Activated CD8-positive, alpha-beta memory T cell treated with anti-CD3 and anti-CD28 coated beads, Interleukin-2, amount 50 U/mL, for 48 hours (primary cell): ENCODE measurements at places on chromosomes 3 and 15.

DNA sequence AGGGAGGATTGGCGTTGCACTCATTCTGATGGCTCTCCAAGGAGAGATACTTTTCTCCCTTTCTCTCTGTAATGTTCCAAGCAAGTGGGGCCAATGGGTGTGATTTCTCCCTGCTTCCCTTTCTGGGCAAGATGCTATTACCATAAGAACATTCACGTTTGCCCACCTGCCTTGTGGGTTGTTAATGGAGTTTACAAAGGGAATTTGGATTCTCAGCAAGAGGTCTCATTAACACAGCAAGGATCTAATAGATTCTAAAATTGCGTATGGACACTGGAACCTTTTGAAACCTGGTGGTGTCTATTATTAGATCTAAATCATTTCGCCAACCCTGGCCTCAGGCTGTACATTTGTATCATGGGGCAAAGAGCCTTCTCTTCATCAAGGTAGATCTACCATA is 74.1 kb downstream of the SLCO3A1 start:
- no peak for DNase-seq

DNA sequence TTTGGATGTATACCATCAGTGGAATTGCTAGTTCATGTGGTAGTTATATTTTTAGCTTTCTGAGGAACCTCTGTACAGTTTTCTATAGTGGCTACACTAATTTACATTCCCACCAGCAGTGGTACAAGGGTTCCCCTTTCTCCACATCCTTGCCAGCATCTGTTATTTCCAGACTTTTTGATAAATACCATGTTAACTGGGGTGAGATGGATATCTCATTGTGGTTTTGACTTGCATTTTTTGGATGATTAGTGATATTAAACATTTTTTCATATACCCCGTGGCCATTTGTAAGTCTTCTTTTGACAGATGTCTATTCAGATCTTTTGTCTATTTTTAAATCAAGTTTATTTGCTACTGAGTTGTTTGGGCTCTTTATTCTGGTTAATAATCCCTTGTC is 455.6 kb upstream of the RARB start:
- no peak for DNase-seq

DNA sequence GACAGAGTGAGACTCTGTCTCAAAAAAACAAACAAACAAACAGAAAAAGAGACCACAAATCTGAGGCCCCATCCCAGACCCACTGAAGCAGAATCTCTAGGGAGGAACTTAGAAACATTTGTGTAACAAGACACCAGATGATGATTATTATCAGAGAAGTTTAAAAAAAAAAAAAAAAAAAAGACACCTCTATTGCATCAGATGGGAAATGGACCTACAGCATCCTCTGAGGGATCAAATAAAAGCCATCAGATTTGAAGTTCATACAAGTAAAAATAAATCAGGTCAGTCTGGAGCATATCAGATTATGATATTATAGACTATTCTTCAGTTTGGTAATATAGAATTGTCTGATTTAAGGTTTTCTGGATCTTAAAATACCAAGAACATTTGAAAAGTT is 21.9 kb upstream of the LIPC start:
- DNase-seq: no peak

GRCh38 chr3:149414557-149415231 is 37.2 kb upstream of the TM4SF1 start:
- no peak for DNase-seq

DNA sequence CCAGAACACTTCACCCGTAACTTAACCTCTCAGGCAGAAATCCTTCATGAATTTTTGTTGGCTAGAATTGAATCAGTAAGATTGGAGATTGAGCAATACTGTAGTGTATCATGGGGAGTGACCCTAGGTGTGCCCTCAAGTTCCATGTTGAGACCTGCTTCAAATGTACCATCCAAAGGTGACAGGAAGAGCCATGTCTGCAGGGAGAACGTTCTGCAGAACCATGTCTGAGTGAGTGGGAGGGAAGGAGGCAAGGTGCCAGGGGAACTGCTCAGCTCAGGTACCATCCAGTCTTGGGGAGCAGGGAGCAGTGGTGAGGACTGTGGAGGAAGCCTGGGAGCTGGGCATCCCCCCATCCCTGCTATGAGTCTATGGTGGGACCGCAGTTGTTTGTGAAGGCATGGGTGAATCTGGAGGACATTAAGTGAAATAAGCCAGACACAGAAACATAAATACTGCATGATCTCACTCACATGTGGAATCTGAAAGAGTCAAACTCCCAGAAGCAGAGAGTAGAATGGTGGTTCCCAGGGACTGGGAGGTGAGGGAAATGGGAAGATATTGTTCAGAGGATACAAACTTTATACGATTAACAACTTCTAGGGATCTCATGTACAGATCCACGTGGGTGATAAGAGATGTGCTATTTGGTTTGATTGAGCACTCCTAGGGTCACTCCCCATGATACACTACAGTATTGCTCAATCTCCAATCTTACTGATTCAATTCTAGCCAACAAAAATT is 23.3 kb downstream of the CFAP161 start:
- no peak for DNase-seq

GRCh38 chr15:61421470-61421869 is 192.4 kb upstream of the RORA start:
- DNase-seq: no peak

- no peak for DNase-seq
Observed at GRCh38 chr3:138371070-138371965, 22.9 kb downstream of the MRAS start.

DNA sequence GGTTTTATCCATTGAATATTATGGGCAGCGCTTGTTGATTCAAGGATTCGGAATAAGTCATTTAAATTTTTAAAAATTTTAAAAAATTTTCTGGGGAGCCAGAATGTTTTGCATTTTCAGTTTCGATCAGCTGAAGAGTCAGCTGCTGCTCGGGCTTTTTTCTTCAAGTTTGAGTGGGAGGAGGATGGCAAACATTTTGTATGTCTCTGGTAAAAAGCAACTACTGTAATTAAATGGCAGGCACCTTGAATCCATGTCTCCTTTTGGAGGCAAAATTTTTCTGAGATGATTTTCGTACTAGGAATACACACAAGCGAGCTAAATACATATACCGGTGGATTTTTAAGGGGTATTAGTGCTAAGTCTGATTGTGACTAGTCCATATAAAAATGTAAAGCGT is 612 bp downstream of the C3orf38 start:
- DNase-seq: no peak

DNA sequence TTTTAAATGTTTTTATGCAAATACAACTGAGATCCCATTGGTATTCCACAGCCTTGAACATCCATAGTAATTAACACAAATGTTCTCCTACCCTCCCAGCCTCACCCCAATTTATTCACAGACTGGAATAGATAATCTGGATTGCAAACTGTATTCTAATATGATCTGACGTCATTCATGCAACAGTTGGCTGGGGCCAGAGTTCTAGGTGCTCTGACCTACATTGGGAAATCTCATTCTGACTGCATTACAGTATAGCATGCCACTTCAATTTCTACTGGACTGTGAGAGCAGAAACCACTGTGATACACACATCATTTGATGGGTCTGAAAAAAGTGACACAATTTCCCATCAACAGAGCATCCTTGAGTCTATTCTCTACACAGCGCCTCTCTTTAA is 403.1 kb downstream of the MAGI1 start:
- DNase-seq: no peak

- DNase-seq: no peak
Observed at GRCh38 chr3:40992023-40992422, 207.3 kb upstream of the CTNNB1 start.

DNA sequence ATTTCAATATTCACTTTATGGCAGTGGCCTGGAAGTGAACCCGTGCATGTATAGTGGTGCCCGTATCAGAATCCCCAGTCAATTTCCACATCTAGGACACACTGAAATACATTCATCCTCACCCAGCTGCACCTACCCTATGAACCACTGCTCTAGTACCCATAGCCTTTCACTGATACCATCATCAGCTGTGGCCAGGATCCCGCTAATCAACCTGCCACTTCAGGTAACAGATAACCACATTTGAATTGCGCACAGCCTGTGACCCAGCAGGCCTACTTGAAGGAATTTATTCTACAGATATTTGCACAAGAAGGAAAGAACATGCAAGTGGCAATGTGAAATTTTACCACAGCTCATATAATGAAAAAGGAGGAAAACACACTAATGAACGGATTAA is 161.0 kb upstream of the CCDC54 start:
- DNase-seq: no peak

DNA sequence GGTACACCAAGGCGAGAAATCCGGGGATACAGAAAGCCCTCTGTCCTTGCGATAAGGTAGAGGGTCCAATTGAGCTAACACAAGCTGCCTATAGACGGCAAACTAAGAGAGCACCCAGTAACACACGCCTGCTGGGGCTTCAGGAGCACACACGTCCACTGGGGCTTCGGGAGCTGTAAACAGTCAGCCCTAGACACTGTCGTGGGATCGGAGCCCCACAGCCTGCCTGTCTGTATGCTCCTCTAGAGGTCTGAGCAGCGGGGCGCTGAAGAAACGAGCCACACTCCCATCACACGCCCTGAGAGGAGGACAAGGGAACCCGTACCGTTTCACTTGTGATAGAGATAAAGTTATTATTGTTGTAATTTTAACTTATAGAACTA is 486 bp downstream of the SAMMSON start:
- DNase-seq: no peak

DNA sequence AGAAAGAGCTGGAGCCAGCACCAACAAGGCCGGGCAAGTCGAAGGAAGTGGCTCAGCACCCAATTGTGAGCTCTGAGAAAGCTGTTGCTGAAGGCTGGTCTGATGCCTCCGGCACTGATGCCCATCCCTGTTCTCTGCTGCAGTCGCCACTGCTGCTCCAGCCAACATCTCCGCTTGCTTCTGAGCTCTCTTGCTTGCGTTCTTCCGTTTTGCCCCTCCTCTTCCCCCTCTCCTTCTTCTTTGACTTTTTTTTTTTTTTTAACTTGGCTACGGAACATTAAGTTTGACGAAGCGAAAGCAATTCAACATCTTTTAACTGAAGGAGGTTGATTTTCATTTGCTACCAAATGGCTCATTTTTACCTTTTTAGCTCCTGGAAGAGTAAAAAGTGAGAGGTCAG is 442.9 kb downstream of the MCTP2 start:
- DNase-seq: no peak

DNA sequence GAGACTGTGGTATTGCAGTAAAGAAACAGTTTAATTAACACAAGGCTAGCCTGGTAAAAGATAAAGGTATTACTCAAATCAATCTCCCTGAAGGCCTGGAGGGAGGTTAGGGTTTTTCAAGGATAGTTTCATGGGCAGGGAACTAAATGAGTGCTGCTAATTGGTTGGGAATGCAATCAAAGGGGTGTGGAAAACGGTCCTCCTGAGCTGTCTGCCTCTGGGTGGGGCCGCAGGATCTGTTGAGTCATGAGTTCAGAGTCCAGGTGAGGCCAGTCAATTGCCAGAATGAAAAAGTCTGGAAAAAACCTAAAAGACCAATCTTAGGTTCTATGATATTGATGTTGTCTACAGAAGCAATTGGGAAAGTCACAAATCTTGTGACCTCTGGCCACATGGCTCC is 293.2 kb downstream of the MCTP2 start:
- DNase-seq: no peak
